ENCODE measurements at places on chromosomes 6 and 20.

- DNase-seq, result no peak
These were observed 499.1 kb upstream of the MAN1A1 start for GRCh38 chr6:119848696-119849095.

DNA sequence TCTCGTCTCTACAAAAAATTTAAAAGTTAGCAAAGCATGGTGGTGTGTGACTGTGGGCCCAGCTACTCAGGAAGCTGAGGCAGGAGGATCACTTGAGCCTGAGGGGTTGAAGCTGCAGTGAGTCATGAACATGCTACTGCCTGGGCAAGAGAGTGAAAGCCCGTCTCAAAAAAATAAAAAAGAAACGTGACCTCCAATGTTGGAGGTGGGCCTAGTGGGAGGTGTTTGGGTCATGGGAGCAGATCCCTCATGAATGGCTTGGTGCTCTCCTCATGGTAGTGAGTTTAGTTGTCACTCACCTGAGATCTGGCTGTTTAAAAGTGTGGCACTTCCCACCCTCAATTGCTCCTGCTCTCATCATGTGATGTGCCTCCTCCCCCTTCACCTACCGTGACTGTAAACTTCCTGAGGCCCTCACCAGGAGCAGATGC lies 24.3 kb downstream of the RBL1 start:
- no peak for DNase-seq

- DNase-seq, result no peak
These were observed 101.0 kb downstream of the NRN1 start for GRCh38 chr6:5905431-5906339.

DNA sequence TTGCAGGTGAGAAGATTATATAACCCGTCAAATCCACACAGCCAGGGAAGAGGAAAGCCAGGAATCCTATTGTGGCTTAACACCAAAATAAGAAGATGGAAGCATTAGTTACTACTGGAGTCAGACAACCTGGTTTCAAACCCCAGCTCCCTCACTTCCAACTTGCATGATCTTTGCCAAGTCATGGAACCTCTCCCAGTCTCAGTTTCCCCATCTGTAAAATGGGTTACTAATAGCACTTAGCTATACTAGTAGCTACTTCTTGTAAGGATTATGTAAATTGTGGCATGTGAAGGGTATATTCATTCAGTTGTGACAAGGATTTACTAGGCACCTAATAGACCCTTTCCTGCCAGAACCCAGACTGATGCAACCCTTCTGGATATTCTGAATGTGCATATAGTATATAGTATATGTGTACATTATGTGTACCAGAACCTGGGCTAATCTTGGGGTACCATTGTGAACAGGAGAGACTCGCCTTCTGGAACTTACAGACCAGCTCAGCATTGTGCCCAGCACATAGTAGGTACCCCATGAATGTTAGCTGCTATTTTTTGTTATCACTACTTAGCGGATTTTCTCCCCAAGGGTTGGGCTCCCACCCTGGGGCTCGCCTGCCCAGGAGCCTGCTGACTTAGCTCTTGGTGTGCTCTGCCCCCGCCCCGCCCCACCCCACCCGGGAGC lies 50.3 kb downstream of the JPH2 start:
- DNase-seq, result no peak

GRCh38 chr6:132004668-132005067 lies 53.5 kb upstream of the CCN2 start:
- DNase-seq, result no peak

DNA sequence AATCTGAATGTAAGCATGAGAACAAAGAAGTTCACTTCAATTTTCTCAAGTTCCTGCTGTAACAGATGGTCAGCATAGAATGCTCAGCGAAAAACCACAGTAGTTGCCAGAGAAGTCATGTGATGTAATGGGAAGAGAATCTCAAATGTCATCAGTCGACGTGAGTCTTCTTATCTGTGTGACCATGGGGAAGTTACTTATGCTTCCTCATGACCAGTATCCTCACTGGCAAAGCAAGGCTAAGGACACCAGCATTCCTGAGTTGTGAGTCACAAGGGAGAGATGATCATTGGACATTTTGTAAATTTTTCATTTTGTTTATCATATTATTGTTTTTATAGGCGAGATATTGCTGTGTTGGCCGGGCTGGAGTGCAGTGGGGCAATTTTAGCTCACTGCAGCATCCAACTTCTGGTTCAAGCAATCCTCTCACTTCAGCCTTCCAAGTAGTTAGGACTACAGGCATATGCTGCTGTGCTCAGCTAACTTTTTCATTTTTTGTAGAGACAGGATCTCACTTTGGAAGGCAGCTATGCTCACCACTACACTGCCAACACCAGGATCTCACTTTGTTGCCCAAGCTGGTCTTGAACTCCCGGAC lies 21.9 kb downstream of the SGK1 start:
- DNase-seq, result no peak

DNA sequence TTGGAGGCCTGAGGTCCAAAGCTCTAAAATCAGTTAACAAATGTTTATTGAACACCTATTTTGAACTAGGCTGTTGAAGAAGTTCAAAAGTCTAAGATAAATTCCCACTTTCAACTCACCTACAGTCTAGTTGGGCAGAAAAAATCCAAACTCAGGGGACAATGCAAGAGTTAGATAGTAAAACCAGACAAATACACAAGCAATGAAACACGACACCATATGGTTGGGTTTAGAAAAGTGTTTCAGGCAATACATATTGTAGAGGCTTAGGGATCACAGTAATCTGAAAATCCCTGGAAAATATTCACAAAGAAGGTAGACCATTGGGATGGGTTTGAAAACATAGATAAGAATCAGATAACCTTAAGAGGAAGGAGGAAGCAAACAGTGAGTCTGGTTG lies 1.3 kb upstream of the CARMIL1 start:
- no peak for DNase-seq

- no peak for DNase-seq
These were observed 41.7 kb downstream of the EZR start for GRCh38 chr6:158777510-158777909.

GRCh38 chr6:101232961-101233360 lies 160.5 kb upstream of the GRIK2 start:
- DNase-seq, result no peak

DNA sequence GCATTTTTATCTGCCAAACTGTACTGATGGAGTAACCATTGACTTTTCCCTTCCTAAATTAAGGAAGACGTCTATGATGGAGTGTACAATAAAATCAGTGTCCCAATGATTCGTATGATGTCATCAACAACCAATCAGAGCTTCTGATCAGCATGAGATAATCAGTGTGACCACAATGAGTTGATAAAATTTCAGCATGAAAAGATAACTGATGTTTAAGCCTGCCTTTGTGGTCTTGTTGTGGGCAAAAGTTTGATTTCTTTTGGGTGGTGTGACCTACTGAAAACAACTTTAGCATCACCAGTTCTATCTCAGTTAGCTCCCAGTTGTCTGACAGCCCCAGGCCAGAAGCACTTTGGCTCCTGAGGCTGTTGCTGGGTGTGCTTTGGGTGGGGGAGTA lies 3.3 kb downstream of the PCIF1 start:
- DNase-seq, result no peak

DNA sequence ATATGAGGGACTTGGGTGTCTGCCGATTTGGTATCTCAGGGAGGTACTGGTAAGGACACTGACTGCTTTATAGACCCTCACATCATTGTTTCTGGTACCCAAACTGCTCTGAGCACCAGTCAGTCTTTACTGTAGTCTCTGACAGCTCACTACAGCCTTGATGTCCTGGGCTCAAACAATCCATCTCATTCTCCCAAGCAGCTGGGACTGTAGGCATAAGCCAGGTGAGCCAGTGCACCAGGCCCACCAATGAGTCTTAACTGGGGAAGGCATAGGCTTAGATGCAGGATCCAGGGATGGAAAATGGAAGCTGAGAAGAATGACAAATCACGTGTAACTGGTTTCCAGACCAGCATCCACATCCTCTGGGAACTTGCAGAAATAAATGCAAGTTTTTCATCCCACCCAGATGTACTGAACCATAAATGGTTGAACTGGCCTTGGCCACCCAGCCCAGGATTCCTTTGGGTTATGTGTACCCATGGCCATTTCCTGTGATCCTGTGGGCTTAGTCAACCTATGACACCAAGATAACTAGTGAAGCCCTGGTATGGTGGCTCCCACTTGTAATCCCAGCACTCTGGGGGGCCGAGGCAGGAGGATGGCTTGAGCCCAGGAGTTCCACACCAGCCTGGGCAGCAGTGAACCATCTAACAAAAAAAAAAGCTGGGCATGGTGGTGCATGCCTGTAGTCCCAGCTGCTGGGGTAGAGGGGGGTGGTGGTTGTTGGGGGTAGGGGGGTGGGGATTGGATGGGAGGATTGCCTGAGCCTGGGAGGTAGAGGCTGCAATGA lies 5.8 kb downstream of the TUBB start:
- DNase-seq, result no peak
